ENCODE measurements at places on chromosomes 1 and 21. TPM values are rescaled to one million over a fixed set of nuclear protein-coding genes. Genes with fewer than 3 reads are reported as not detected.

The UBXN10 gene
- total RNA-seq = 0.49 TPM

DNA sequence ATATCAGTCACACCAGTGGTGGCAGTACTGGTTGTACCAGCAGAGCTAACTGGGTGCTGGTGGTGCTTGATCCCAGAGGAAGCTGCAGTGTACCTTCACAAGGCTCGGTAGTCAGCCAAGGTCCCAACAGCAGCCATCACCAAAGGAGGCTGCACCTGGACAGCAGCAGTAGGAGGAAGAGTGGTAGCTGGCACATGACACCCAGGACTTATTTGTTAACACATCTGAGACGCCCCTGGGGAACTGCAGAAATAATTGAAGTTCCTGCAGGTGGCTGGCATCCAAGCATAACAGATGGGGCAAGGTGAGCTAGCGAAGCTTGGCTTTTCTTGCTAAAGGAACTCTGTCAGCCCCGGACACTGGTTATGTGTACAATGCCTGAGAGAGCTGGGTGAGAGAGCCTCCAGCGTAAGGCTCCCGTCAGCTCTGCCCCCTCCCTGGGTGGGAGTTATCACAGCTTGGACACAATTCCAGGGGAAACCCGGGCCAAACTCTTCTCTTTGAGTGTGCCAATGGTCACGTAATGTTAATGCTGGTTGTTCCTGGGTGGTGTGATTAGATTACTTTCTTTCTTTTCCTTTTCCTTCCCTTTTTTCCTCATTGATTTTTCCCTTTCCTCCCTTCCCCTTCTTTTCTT, 29.1 kb upstream of the PARP1 start:
- H3K4me3 ChIP-seq = no peak overlapping the region
- H3K27me3 ChIP-seq = no peaks in the 10 kb centered on the region
- H3K27ac ChIP-seq = no peak overlapping the region
- H3K36me3 ChIP-seq = no peaks in the 10 kb centered on the region
- DNase-seq = no peak
- H3K4me1 ChIP-seq = no peaks in the 10 kb centered on the region

DNA sequence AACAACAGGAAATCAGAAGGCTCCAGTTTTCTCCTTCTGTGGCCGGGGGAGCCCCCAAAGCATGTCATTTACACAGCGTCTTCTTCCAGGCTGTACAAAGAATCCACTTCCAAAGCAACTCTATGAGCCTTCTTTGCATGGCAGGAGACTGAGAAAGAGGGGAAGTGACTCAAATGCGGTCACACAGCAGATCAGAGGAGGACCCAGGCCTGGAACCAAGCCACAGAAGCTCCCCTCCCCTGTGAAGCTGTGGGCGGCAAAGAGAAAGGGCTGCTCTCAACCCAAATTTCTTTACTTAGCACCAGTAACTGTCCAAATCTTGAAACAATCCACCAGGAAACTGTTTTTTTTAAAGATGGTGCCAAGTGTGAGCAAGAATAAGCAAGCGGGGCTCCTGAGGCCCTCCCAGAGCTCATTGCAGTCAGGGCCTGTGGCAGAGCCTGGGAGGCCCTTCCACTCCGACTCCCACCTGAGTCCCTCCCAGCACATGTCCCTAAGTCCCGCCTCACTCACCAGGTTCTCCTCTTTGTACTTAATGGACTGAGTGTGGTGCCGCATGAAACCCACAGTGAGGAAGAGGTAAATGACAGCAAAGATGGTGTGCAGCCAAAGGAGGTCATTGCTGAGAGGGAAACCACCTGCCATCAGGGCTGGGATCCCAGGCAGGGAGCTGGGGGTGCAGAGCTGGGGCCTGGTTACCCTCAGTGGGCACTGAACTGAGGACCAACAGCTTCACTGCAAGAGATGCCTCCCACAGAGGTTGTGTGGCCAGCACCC, 15.9 kb downstream of the TMEM63A start:
- no peak for DNase-seq
- peak overlapping the region; percentile 19 for H3K27ac ChIP-seq
- H3K27me3 ChIP-seq = no peaks in the 10 kb centered on the region
- no peak overlapping the region for H3K4me3 ChIP-seq
- H3K36me3 ChIP-seq = peaks cover 61% of the 10 kb centered on the region

GRCh38 chr1:180451504-180451903, 50.9 kb downstream of the ACBD6 start:
- no peak overlapping the region for H3K4me3 ChIP-seq
- no peaks in the 10 kb centered on the region for H3K4me1 ChIP-seq
- H3K27ac ChIP-seq = no peak overlapping the region
- H3K36me3 ChIP-seq = no peaks in the 10 kb centered on the region
- no peak for DNase-seq

DNA sequence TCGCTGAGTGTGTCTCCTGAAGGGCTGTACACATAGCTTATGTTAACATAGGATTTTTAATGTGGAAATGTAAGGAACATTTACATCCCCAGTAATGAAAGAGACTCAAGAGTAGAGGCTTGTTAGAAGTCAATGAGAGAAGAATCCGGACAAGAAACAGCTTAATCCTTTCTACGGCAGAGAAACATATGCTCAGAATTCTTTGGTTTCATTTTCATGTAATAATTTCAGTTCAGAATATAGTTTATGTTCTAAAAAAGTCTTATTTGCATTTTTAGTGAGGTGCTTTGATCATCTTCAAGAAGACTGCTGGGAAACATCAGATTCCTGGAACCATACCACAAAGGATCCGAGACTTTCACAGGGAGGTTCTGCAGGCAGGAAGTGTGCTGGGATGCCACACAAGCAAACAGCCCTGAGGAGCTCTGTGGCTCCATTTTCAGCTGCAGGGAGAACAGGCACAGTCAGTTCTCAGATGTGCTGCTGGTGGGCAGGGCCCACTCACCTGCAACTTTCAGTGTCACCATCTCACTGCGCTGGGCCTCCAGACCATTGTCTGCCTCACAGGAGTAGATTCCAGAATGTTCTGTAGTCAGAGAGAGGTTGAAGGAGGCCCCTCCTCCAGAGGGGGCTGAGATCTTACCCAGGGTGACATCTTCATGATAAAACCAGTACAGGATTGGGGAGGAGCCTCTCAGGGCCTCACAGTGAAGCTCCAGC, 28.4 kb downstream of the FCRL5 start:
- H3K27ac ChIP-seq = no peak overlapping the region
- no peak for DNase-seq
- no peaks in the 10 kb centered on the region for H3K4me1 ChIP-seq
- no peak overlapping the region for H3K4me3 ChIP-seq
- H3K36me3 ChIP-seq = no peaks in the 10 kb centered on the region
- no peaks in the 10 kb centered on the region for H3K27me3 ChIP-seq

DNA sequence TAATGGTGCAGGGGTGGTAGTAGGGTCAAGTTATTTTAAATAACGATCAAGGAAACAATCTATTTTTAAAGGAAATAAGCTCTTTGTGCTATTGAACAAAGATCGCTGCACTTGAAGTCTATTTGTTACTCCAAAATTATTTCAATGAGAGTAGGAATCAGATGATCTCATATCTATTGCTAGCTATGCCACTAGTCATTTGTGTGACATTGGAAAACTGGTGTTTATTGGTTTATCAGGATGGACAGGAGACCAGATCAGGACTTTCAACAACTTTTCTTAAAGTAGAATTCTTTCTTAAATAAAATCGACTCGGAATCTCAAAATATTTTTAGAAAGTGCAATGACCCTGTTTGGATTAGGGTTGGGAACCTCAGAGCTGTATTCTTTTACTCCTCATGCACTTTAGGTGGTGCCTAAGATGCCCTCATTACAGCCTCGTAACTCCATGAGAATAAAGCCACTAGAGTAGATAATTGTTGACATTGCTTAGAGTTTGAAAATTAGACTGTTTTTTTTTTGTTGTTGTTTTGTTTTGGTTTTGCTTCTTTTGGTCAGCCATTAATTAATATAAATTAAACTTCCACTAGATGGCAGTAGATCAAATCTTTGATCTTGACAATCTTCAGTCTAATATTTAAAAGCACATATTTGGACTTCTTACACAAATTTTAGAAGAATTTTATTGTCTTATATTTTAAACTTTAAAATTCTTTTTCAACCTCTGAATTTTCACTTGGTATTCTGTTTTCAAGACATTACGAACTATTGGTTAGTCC, 352.4 kb downstream of the USP25 start:
- H3K27ac ChIP-seq = peak overlapping the region; percentile 60
- no peaks in the 10 kb centered on the region for H3K27me3 ChIP-seq
- DNase-seq = no peak
- no peak overlapping the region for H3K4me3 ChIP-seq
- no peaks in the 10 kb centered on the region for H3K36me3 ChIP-seq
- peaks cover 11% of the 10 kb centered on the region for H3K4me1 ChIP-seq

DNA sequence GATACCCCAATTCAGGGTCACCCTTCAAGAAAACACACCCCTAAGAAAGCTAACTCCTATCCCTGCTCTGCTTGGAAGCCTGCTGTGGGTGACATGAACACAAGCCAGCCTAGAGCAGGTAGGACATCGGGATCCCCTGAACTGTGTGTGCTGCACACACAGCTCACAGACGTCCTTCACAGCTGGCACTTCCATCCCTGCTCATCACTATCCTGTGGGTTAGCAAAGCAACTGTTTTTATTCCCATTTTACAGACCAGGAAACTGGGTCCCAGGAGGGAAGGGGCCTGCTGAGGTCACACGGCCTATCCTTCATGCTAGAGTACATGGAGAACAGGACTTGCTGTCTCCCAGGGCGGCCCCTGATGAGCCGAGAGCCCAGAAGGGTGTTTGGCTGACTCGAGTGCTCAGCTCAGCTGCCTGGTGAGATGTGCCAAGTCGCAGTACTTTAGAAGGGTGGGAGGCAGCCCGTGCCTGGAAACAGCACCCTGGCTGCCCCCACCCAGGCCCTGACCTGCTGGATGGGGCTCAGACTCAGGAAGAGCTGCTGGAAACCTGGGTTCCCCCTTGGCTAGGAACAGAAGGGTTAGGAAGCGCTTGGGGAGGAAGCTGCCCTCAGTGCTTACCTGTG, 28.3 kb upstream of the BTG2 start:
- peak; percentile 87 for DNase-seq
- H3K4me3 ChIP-seq = no peak overlapping the region
- H3K4me1 ChIP-seq = peaks cover 78% of the 10 kb centered on the region
- H3K36me3 ChIP-seq = no peaks in the 10 kb centered on the region
- no peaks in the 10 kb centered on the region for H3K27me3 ChIP-seq

GRCh38 chr1:27536767-27537166, 46.8 kb upstream of the WASF2 start:
- no peak for DNase-seq
- peaks cover 10% of the 10 kb centered on the region for H3K36me3 ChIP-seq
- peak overlapping the region; percentile 99 for H3K27ac ChIP-seq
- no peaks in the 10 kb centered on the region for H3K27me3 ChIP-seq

DNA sequence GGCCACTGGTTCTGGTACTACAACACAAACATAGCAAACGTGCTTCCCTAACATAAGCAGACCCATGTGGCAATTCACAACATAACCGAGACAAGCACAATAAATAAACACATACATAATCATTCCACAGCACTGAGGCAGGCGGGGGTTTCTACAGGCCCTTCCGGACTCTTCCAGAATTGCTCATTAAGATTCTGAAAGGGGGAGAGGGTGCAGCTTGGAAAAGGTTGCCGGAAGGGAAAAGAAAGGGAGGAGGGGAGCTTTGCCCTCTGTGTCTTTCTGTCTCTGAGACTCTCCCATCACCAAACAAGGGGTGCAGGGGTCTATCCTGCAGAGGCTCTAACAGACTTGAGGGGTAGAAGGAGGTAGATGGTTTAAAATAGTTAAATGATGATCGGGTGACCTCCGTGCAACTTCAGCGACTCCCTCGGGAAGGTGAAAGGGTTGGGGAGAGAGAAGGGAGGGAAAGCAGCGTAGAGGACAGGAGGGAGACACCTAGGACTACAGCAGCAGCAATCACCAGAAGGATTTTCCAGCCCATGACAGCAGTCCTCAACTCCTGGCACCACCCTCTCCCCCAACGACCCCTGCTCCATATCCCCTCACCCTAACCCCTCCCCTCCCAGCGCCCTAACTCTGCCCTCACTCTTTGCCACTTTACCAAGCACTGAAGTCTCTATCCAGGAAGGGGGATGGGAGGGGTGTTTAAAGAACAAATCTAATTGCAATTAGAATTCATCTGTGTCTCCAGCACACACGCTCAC, 365.5 kb upstream of the ESRRG start:
- no peak overlapping the region for H3K27ac ChIP-seq
- H3K27me3 ChIP-seq = no peaks in the 10 kb centered on the region
- no peaks in the 10 kb centered on the region for H3K4me1 ChIP-seq
- DNase-seq = no peak

The TTC34 gene
- total RNA-seq = under 0.01 TPM

GRCh38 chr1:151594143-151594625, 17.7 kb upstream of the SNX27 start:
- H3K4me3 ChIP-seq = no peak overlapping the region
- no peak for DNase-seq
- no peaks in the 10 kb centered on the region for H3K4me1 ChIP-seq
- H3K36me3 ChIP-seq = no peaks in the 10 kb centered on the region
- H3K27ac ChIP-seq = no peak overlapping the region
- H3K27me3 ChIP-seq = no peaks in the 10 kb centered on the region

The HRNR gene
- not detected for total RNA-seq

GRCh38 chr1:107817935-107818334, 147.0 kb downstream of the VAV3 start:
- no peaks in the 10 kb centered on the region for H3K4me1 ChIP-seq
- no peak overlapping the region for H3K4me3 ChIP-seq
- H3K27me3 ChIP-seq = no peaks in the 10 kb centered on the region
- H3K27ac ChIP-seq = no peak overlapping the region

DNA sequence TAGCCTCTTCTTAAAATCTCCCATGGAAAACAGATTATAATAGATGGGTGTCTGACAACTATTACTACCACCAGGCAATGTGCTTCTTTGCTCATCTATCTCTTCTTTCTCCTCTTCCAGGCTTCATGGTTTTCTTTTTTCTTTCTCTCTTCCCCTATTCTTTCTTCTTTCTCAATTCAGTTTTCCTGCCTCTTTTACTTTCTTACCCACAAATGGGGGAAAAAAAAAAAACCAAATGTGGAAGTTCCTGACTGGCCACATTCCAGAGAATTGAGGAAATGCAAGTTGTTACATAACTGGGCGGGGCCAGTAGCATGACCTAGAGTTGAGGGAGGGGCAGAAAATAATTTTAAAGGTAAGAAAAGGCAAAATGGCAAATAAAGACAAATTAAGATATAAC, 10.9 kb upstream of the SMG7 start:
- H3K36me3 ChIP-seq = no peaks in the 10 kb centered on the region
- no peaks in the 10 kb centered on the region for H3K4me1 ChIP-seq
- H3K27me3 ChIP-seq = no peaks in the 10 kb centered on the region
- H3K4me3 ChIP-seq = no peak overlapping the region
- no peak overlapping the region for H3K27ac ChIP-seq

DNA sequence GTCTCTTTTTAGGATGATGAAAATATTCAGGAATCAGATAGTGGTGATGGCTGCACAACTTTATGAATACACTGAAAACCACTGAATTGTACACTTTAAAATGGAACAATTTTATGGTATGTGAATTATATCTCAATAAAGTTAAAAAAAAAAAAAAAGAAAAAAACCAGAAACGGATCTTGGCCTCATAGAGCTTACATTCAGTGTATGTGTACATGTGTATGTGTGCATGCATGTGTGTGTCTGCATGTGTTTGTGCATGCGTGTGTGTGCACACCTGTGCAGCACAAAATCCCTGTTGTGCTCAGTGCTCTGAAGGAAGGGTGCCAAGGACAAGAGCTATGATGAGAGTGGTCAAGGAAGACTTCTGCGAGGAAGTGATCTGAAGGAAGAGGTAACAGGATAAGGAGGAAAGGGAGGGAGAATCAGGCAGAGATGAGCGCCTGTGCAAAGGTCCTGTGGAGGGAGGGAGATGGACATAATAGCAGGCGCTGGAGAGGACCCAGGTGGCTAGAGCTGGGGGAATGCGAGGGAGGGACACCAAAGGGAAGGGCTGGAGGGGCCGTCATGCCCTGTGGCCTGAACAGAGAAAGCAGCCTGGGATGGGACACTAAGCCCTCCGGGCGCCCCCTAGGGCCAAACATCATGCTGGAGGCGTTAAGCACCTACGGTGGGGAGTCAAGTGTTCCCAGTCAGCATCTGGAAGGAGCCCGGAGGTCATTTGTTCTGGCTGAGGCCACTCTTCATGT, 25.2 kb downstream of the NKAIN1 start:
- no peak for DNase-seq
- no peak overlapping the region for H3K4me3 ChIP-seq
- no peaks in the 10 kb centered on the region for H3K27me3 ChIP-seq

Measured in vagina (tissue), 2 donors.